Breast epithelium (tissue), 4 donors: ENCODE measurements at places on chromosomes 12 and 14. TPM values are rescaled to one million over a fixed set of nuclear protein-coding genes. Genes with fewer than 3 reads are reported as not detected.
A peak's percentile ranks its signal among the peaks of the same experiment; 100 is the strongest.

- no peak for DNase-seq
These were observed 323.8 kb downstream of the RGS6 start for GRCh38 chr14:72256055-72256454.

DNA sequence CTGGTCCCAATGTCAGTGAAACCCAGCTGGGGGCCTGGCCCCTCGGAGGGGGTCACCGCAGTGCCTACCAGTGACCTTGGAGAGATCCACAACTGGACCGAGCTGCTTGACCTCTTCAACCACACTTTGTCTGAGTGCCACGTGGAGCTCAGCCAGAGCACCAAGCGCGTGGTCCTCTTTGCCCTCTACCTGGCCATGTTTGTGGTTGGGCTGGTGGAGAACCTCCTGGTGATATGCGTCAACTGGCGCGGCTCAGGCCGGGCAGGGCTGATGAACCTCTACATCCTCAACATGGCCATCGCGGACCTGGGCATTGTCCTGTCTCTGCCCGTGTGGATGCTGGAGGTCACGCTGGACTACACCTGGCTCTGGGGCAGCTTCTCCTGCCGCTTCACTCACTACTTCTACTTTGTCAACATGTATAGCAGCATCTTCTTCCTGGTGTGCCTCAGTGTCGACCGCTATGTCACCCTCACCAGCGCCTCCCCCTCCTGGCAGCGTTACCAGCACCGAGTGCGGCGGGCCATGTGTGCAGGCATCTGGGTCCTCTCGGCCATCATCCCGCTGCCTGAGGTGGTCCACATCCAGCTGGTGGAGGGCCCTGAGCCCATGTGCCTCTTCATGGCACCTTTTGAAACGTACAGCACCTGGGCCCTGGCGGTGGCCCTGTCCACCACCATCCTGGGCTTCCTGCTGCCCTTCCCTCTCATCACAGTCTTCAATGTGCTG, 11.0 kb downstream of the ZBTB39 start:
- no peak for DNase-seq

- DNase-seq = peak; percentile 52
These were observed 366 bp downstream of the LPCAT3 start for GRCh38 chr12:7017870-7018349.

- DNase-seq = no peak
These were observed 34.6 kb downstream of the LTBP2 start for GRCh38 chr14:74577247-74577947.

DNA sequence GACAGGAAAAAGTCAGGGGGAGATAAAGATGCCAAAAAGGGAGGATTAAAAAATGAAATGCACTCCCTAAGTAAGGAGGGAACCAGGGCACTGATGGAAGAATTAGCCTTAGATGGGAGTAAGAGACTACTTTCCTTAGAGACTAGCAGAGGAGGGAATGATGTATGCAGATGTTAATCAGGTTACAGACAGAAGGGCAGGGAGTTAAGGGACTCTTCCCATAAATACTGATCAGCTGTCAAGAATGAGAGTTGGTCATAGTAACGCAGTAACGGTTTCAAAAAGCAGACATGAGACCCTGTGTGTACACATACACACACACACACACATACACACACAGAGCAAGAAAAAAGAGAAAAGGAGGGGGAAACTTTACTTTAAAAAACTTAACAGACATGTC, 93.4 kb downstream of the PHLDA1 start:
- no peak for DNase-seq

The C3AR1 gene
- 46.2 TPM for total RNA-seq

The FOXN4 gene
- not detected for total RNA-seq
